ENCODE measurements at places on chromosomes 4 and X.

DNA sequence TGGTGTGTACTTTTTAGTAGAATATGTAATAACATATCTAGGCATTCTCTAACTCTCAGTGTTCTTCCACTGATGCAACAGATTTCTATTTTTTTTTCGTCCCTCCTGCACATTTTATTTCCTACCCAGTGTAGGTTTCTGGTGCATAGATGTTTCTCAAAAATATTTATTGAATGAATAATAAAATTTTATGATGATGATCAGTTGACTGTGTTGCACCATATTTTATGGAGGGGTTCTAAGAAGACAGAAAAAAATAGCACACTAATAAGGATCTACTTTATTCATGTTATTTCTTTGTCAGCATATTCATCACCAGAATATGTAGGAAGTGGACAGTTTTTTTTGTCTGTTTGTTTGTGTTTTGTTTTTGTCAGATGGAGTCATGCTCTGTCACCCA is 2529.3 kb downstream of the ARAP2 start:
- DNase-seq: no peak

DNA sequence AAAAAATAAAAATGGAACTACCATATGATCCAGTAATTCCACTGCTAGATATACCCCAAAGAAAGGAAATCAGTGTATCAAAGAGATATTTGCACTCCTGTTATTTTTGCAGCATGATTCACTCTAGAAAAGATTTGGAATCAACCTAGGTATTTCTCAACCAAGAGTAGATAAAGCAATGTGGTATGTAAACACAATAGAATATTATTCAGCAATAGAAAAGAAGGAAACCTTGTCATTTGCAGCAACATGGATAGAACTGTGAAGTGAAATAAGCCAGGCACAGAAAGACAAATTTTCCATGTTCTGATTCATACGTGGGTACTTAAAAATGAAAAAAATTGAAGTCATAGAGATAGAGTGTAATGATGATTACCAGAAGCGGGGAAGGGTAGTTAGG is 362.3 kb upstream of the EPHA5 start:
- DNase-seq: no peak

DNA sequence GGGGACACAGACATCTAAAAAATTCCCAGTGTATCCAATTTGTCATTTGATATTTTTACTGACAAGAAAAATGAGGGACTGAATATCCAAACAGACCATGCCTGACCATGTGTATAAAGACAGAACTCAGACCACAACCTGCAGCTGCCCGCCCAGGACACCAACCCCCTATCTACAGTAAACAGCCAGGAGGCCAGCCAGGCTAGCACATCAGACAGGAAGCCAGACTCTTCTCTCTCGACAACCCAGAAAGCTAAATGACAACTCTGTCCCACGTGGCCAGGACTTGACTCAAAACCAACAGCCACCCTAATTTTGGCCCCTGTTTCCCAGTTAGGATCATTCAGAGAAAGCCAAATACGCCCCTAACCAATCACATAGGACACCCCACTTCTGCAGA is 15.1 kb downstream of the AFAP1 start:
- DNase-seq: no peak

DNA sequence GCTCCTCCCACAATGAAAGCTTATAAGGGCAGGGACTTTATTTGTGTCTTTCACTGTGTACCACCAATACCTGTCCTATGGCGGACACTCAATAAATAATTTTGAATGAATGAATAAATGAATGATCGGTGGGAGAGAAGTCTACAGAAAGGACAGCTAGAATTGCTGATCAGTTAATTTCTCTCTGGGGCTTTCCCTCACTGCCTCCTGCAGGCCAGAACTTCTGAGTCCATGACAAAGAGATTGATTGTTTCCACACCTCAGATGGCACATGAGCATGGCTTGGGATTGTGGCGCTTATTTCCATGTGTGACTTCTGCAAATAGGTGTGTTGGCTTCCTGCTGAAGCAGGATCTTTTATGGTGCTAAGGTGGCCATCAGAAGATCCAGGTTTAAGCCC is 6.3 kb downstream of the FAM47E start:
- no peak for DNase-seq

GRCh38 chrX:23435575-23435974 is 100.9 kb downstream of the PTCHD1 start:
- no peak for DNase-seq

DNA sequence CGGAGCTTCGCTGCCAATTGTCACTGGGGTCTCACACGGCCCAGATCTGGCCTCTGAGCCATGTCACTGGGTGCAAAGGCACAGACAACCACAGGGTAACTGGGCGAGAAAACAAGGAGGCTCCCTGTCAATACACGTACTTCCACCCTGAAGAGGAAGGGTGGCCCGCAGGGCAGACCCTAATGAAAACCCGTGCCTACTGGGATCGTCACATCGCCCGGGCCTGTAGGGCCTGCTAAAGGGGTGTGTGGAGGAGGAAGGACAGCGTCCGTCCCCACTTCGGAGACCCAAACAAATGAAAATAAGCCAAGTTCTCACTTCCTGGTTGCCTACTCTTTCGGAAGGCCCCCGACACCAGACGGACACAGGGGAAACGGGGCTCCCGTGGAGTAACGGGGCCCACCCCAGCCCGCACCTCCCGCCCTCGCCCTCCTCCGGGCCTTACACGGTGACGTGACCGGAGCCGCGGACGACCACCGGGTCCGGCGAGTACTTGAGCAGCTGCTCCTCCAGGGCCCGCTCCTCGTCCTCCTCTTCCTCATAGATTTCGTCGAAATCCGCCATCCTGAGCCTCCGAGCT is 578 bp downstream of the CHIC2 start:
- peak; percentile 30 for DNase-seq

DNA sequence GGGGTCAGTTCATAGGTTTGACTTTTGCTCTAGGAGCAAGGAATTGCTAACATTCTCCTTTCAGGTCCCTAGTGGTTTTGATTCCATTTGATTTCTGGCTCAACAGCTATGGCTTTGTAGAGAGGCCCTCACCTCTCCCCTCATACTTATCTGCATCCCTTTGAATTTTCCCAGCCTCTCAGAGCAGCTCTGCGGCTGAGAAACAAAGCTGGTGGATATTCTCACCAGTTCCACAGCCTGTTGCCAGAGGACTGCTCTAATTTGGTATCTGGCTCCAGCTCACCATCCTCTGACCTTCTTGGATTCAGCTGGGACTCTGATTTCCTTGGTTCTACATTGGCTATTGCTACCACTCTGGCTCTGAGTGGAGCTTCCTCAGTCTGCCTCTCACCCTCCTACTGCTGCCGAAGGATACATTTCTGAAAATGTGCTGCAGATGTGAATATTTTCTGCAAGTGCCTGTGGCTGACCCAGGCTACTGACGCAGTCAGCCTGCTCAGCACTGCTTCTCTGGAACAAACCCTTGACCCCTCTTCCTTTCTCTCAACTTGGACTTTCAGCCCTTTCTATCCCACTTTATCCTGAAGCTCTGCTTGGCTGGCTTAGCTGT is 110.9 kb upstream of the ENPEP start:
- no peak for DNase-seq

DNA sequence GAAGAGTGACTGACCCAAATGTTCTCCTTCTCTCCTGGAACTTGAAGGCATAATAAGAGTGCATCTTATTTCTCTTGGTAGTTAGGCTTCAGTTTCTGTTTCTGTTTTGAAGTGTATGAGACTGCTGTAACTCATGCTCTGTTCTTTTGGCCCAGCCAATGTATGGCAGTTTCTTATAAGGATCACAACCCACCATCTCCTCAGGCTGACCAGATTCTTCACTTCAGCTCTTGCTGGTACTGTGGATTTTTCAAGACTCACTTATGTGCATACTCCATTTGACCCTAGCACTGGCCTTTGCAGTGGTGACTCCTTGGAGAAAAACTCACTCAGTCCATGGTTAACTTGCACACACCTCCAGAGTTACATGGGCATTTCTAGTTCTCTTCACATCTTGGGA is 9.6 kb upstream of the YTHDC1 start:
- no peak for DNase-seq

- peak; percentile 44 for DNase-seq
Observed at GRCh38 chrX:3811331-3812311, 98.2 kb upstream of the PRKX start.

DNA sequence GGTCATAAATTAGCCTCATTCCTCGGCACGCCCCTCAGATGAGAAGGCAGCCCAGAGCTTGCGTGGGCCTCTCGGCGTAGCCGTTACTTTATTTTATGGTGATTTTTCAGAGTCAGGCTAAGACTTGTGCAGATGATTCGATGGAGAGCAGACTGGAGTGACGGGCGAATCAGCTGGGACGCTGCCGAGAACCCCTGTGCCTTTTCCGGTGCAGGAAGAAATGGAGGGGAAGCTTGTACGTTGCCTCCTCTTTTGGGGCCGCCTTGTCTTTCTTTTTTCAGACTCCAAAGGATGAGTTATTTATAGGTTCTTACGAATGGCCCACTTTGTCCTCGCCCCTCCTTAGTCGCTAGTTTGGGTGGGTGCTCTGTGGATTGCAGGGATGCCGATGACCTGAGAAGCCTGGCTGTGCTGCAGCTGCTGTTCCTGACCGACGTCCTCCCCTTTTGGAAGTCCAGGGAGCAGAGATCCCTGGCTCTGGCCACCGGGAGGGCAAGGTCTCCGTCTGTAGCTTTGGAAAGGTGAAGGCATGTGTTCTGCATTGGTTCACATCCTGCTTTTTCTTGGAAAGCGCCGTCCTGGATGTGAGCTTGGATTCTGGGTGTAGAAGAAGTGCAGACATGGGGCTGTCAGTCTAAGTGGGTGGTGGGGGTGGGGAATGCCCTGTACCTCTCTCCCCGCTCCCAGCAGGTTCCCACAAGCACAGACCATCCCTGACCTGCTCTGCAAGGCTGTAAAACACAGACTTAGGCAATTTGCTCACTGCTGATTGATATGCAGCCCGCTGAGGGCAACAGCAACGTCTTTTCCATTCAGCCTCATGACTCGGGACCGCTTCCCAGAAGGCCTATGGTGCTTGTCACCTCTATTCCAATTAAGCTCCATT is 9.3 kb downstream of the SORCS2 start:
- DNase-seq: no peak

GRCh38 chr4:66034671-66035070 is 364.4 kb upstream of the EPHA5 start:
- no peak for DNase-seq

DNA sequence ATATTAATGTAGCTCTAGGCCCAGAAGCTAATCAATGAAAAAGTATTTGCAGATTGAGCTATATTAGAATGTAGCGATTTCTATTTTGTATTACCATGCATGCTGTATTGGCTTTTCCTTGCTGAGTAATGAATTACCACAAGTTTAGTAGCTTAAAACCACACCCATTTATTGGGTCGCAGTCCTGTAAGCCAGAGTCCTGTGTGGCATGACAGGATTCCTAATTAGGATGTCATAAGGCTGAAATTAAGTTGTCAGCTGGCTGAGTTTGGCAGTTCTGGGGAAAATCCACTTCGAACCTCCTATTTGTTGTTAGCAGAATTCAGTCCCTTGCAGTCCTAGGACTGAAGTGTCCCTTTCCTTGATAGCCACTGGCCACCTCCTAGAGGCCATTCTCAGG is 50.3 kb upstream of the HHIP start:
- no peak for DNase-seq

- DNase-seq: no peak
Observed at GRCh38 chr4:26298198-26298947, 22.4 kb upstream of the RBPJ start.

DNA sequence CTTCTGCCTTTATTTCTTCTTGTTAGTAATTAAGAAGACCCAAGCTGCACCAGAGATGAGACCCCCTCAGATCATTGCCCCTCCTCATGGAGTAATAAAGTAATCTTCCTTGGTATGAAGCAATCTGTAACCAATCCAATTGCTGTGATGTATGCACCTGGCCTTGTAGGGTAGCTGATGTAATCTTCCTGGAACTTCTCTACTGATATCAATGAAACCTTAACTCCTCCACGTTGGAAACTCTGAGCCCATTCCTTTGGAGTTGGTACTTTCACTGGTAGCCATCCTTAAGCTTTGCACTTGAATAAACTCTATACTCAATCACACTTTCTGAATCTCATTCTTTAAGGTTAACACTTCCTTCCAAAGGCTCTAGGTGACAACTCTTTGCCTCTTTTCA is 31.6 kb upstream of the NSG1 start:
- no peak for DNase-seq

GRCh38 chr4:39466747-39467146 is 7.9 kb downstream of the LIAS start:
- DNase-seq: no peak

DNA sequence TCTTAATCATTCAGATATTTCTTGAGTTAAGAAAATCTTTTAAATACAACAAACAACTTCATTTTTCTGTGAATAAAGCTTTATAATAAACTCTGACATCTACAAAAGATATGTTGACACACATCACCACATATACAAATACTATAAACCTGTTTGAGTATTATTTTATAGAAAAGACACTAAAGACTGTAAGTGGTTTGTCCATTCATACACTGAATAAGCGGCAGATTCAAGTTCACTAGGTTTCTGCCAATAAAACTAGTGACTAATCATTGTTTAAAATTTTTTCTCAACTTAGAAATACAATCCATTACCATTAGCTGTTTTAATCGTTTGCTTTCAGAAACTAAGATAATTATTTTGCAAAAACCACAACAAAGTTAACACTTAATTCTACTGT is 1900.0 kb downstream of the C4orf33 start:
- DNase-seq: no peak

- no peak for DNase-seq
Observed at GRCh38 chr4:130029442-130029841, 933.5 kb downstream of the C4orf33 start.

- DNase-seq: no peak
Observed at GRCh38 chrX:136708348-136708747, 60.4 kb downstream of the CD40LG start.

DNA sequence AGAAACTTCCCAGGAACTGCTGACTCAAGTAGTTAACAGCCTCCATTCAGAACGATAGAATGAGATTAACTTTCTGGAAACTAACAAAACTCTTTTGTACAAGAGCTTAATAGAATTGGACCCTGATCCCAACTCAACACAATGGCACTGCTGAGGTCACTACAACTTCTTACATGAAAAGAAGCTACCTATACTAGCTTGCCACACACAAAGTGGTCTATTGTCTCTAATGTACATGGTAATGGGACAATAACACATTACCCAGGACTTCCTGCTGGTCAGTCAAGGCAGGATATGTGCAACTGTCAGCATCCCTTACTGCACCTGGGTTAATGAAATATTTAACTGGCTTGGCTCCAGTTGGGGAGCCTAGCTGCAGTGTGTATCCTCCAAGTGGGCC is 56.2 kb downstream of the BRCC3 start:
- no peak for DNase-seq

- no peak for DNase-seq
Observed at GRCh38 chrX:132115792-132116191, 12.0 kb downstream of the FRMD7 start.

DNA sequence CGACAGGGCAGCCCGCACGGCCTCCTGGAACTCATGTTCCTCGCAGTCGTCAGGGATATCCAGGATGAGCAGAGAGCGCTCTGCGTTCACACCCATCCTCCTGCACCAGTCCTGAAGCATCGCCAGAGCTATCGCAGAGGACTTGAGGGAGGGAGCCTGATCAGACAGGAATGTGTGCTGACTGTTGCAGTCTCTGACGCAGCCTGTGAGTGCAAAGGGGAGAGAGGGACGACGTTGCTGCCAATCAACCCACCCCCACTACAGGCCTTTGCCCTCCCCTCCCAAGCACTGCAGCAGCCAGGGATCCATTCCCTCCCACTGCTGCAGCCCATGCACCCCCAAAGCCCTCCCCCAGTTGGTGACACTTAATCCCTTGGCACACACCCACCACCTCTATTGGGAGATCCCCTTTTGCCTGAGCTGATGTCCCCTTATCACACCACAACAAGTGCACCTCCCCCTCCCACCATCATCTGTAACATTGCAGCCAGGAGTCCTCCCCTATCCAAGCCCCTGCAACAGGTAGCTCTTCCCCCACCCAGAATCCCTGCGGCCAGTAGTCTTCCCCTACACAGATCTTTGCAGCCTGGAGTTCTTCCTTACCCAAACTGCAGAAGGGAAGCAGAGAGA is 897 bp downstream of the PNMA6F start:
- no peak for DNase-seq
